ENCODE measurements at places on chromosomes 4 and X.

DNA sequence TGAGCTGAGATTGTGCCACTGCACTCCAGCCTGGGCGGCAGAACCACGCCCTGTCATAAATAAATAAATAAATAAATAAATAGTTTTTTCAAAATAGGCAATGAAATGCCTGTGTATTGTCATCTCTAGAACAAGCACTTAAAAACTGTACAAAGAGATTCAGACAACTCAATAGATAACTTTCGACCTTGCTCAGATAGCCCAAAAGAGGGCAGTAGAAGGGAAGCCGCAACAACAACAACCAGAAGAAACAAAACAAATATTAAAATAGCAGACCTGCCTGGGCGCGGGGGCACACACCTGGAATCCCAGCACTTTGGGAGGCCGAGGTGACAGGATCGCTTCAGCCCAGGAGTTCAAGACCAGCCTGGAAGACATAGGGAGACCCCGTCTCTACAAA is 9.4 kb upstream of the CLDN34 start:
- no peak for DNase-seq

DNA sequence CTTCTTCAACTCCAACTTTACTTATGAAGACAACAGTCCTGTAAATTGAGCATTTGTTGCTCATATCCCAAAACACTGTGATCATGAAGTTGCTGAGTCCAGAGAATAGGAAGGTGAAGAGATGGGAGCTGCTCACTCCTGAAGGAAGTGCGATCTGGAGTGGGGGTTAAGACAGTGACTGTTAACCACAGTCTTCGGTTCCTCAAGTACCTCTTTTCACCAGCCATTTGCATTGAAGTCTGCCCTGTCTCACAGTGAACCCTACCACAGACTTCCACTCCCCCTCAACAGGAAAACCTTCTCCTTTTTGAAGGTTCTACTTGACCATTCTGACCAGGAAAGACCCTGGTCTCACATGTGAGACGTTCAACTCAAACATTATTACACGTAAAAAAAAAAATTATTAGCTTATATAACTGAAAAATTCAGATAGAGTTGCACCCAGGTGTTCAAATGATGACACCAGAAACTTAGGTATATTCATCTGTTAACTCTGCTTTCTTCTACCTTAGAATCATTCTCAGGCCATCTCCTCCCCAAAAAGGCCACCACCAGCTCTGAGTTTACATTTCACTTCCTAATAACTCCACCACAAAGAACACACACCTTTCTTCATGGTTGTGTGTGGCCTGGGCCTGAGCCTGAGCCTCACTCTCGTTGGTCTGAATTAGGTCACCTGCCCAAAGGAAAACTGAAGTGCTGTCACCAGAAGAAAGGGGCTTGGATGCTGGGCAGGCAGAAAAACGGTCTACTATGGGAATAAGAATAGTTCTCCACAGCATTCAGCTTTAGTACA is 199.2 kb downstream of the DCTD start:
- no peak for DNase-seq

- no peak for DNase-seq
Observed at GRCh38 chr4:20652226-20652885, 47.9 kb upstream of the PACRGL start.

DNA sequence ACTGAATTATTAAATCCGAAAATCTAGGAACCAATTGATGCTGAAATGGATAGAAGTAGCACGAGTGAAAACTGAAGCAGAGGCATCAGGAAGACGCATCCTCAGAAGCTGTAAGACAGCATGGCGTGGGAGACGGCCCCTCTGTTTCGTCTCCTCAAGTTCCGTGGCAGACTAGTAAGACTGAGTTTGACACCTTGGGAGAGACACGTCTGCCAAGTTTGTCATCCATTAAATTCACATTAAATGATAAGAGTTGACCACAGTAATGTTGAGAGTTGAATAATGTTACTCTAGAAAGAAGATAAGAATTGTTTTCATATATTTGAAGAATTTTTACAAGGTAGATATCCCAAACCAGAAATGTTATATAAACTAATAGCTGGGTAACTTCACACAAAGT is 736.1 kb upstream of the FRG1 start:
- no peak for DNase-seq

GRCh38 chrX:100587861-100588260 is 3.1 kb downstream of the TNMD start:
- no peak for DNase-seq

DNA sequence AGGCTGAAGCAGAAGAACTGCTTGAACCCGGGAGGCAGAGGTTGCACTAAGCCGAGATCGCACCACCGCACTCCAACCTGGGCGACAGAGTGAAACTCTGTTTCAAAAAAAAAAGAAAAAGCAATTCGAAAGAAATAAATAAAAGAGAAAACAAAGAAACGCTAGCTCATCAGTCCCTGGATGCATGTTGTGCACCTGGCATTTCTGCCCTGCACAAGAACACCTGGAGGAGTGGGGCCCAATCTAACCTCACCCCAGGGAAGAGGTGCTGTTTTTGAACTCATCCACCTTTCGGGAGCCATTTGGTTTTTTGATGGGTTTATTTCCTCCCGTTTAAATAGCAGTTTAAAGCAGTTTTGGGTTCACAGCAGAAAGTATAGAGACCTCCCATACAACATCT is 5.7 kb upstream of the MRFAP1 start:
- no peak for DNase-seq

DNA sequence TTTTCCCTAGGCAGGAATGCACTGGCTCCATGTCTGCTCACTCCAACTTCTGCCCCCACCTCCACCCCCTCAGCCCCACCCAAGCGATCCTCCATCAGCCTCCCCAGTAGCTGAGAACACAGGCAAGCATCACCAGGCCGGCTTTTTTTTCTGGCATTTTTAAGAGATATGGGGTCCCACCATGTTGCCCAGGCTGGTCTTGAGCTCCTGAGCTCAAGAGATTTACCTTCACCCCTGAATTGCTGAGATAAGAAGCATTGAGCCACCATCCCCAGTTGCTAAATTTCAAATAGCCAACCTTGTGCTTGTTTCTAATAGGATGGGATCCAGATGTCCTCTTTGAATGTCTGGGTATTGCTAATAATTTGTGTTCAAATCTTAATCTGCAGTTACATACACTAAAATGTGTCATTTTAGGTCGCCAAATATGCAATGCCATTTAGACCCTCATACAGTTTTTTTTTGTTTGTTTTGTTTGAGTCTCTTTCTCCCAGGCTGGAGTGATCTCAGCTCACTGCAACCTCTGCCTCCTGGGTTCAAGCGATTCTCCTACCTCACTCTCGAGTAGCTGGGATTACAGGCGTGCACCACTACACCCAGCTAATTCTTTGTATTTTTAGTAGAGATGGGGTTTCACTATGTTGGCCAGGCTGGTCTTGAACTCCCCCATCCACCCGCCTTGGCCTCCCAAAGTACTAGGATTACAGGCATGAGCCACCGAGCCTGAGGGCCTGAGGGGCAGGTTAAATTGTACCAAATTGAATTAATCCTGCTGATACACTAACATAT is 8.8 kb downstream of the LARP7 start:
- DNase-seq = no peak

DNA sequence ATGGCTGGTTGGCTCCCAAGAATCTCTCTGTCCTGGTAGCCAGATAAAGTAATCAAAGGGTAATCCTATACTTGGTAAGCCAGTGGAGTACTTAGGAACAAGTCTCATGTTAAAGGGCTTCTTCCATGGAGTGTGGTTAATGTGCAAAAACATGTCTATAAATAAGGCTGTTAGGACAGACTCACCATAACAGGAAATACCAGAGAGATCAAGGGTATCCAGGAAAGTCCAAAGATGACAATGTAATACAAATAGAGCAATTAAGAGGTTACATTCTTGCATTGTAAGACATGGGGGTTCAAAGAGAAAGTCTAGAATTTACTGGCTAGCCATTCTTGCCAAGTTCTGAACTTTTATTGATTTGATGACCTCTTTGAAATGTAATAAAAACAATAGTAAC is 61.9 kb upstream of the ZCCHC13 start:
- DNase-seq = no peak

DNA sequence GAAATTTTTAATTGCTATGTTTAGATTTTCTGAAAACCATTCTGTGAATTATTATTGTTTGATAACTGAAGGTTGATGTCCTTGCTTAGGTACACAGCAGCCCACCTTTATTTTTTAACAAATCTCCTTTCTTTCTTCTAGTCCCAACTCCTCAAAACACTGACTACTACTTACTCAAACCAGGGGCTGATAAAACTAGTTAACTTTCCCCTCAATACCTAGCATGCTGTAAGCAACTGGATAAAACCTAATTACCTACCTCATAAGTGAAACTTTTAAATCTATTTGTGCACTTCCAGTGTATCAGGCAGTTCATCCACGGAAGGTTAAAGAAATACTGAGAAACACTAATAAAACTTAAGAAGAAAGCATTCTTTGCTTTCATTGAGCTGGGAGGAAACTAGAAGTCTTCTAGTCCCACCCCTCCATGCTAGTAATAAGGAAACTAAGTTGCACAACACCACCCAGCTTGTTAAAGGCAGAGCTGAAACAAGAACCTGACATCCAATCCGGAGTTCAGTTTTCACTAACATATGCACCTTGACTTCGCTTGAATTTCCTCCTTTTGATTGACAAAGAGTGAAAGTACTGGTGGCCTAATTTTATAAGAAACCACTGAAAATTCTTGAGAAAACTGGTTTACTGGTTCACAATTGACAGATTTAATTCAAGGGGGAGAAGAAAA is 180.2 kb upstream of the TET2 start:
- no peak for DNase-seq

GRCh38 chr4:98260047-98260578 is 1.1 kb upstream of the RAP1GDS1 start:
- DNase-seq = peak; percentile 4

- DNase-seq = no peak
Observed at GRCh38 chrX:152028579-152028978, 54.1 kb upstream of the GABRE start.

DNA sequence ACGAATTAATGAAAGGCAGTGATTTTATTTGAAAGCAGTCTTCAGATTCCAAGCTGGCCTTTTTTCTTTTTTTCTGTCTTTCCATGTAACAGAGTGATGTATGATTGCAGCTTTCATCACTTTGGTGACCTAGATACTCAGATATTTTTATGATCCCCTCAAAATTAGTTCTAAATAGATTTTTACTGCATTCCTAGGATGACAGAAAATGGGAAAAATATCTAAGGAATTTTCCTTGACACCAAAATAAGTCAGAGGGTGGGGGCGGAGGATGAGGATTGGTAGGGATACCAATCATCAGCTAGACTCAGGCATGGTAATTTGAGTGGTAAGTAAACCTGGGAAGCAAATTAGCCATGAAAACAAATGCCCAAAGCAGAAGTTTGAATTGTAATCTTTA is 11.9 kb upstream of the HMGB2 start:
- no peak for DNase-seq

DNA sequence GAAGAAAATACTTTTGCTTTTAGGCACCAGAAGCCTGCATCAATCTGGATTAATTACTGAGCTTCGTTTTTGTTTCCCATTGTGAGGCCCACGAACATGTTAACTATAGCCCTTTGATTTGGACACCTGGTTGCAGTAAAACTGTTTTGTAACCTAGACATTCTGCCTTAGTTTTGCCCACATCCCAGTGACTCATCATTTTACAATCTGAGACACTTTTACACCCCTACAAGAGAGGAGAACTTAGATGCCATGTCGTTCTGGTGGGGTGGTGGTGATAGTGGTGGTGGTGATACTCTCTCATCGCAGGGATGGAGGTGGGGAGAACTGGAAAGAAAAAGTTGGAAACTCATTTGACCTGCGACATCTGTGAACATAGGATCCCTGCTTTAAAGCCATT is 1257.2 kb downstream of the ADGRL3 start:
- DNase-seq = no peak

- DNase-seq = peak; percentile 56
Observed at GRCh38 chr4:53563824-53564223, 27.5 kb downstream of the LNX1 start.

DNA sequence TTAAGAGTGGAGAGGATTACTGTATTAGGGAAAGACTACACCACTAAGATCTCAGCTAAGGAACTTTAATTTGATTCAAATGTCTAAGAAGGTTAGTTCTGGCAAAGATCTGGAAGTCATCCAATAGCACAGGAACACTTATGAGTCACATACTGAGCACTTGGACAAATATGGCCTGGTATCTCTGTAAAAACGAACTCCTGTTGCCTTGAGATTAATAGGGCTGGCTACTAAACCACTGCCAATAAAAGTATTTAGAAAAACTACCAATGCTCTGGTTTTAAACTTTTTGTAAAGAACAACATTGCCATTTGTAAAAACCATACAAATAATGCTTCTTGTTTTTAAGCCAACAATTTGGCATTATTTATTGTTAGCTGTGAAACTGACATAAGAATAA is 70.5 kb downstream of the SEC24D start:
- peak; percentile 93 for DNase-seq

DNA sequence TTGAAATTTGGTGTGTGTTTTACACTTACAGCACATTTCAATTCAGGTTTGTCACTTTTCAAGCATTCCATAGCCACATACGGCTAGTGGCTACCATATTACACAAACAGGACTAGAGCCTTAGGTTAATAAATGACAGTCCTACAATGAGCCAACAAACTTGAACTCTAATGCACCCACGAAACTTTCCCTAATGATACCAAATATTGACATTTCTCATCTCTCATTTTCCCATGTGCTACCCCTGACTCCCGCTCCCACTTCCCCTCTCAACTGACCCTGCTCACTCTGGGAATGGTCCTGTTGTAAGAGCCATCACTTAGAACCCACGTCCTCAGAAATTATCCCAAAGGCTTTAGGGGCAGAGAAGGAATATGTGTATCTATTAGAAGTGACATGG is 4.9 kb upstream of the TLR10 start:
- DNase-seq = no peak

GRCh38 chr4:34720571-34720970 is 1523.7 kb downstream of the ARAP2 start:
- DNase-seq = peak; percentile 1

DNA sequence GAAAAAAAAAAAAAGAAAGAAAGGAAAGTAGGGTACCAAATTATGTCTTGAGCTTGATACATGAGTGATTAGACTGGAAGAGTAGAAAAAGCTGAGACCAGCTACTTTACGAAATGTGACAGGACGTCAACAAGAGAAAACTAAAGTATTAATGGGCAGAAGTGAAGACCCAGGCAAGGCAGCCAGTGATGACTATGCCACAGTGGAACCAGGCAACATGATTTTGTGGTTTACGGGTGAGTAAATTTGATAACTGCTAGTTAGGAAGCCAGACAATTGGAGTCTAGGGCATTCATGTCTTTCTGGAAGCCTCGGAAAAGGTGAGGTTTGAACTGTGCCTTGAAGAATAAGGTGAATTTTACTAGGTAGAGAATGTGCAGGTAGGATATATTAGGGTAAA is 326.4 kb downstream of the TENM3 start:
- no peak for DNase-seq

GRCh38 chr4:159117968-159118367 is 15.1 kb downstream of the RAPGEF2 start:
- DNase-seq = no peak

DNA sequence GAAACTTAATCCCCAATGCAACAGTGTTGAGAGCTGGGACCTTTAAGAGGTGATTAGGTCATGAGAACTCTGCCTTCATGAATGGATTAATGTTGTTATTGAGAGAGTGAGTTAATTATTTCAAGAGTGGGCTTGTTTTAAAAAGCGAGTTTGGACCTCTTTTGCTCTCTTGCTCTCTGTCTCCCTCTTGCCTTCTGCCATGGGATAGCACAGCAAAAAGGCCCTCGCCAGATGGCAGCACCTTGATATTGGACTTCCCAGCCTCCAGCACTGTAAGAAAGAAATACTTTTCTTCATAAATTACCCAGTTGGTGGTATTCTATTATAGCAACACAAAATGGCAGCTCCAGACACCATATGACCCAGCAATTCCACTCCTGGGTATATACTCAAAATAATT is 7.0 kb upstream of the ATP6AP2 start:
- no peak for DNase-seq
